ENCODE measurements at places on chromosomes 7 and 10. TPM values are rescaled to one million over a fixed set of nuclear protein-coding genes. Genes with fewer than 3 reads are reported as not detected.
A peak's percentile ranks its signal among the peaks of the same experiment; 100 is the strongest.

GNGT1 gene
- not detected for total RNA-seq

TMEM236 gene
- 0.07 TPM for total RNA-seq

GRCh38 chr7:46230990-46231305 lies 309.9 kb upstream of the IGFBP3 start:
- no peak for DNase-seq

- no peak for DNase-seq
Observed at GRCh38 chr7:142412551-142413193, 154.8 kb upstream of the PRSS58 start.

- DNase-seq, result peak; percentile 99
Observed at GRCh38 chr10:3740157-3740871, 44.7 kb downstream of the KLF6 start.

DNA sequence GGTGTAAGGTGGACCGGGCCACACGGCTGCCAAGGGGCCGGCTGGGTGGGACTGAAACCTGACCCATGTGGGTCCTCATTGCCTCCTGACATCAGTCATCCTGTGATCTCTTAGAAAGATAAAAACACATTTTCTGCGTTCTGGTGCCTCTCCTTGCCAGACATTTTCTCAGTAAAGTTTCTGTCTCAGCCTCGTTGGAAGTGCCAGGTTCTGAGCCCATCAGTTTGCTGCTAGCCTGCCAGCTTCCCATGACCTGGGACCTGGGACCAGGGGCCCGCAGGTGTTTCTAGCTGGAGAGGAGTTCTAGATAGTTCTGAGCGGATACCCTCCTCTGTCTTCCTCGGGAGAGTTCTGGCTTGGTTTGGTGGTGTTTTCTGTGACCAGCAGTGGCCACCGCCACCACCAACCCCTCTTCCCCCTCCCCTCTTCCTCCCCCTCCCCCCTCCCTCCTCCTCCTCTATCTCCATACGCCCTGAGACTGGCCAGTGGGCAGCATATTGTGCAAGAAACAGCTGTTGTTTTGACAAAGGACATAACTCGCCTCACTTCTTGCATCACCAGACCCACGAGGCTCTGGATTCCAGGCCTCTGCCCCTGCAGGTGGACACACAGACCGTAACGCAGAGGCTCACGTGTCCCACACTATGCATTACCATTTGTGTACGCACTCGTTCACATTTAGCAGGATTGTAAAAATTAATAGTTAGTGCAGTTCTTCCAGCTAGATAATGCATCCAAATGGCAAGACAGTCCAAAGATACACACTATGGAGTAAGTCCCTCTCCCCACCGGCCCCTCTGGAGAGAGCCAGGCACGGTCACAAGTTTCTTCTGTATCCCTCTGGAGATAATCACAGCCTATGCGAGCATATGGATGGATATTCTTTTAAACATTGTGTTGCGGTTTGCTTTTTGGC lies 94.6 kb downstream of the CUX1 start:
- DNase-seq, result peak; percentile 87

DNA sequence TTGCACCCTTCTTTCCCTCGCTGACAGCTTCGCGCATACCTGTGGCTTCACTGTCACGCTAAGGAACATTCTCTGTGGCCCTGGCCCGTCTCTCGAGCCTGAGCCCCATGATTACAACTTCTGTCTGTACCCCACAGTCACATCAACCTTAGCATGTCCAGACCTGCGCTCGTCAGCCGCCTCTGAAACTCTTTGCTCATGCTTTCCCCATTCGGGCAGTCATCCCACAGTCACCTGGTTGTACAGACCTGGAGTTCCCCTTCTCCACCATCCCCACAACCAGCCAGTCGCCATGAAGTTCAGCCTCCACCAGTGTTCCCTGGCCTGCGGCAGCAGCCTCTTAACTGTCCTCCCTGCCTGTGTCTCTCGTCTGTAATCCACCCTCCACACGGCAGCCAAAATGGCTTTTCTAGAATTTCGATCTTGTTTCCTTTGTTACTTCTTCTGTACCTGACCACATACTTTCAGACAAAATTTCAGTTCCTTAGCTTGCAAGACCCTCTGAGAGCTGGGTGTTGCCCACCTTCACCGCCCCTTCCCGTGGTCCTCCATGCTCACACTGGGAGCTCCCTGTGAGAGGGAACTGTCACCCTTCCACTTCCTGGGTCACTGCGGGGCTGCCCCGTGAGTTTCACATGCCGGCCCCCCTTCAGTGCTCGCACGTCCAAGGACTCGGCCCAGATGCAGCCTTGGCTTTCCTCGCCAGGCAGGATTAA lies 229.2 kb downstream of the CELF2 start:
- DNase-seq, result no peak

DNA sequence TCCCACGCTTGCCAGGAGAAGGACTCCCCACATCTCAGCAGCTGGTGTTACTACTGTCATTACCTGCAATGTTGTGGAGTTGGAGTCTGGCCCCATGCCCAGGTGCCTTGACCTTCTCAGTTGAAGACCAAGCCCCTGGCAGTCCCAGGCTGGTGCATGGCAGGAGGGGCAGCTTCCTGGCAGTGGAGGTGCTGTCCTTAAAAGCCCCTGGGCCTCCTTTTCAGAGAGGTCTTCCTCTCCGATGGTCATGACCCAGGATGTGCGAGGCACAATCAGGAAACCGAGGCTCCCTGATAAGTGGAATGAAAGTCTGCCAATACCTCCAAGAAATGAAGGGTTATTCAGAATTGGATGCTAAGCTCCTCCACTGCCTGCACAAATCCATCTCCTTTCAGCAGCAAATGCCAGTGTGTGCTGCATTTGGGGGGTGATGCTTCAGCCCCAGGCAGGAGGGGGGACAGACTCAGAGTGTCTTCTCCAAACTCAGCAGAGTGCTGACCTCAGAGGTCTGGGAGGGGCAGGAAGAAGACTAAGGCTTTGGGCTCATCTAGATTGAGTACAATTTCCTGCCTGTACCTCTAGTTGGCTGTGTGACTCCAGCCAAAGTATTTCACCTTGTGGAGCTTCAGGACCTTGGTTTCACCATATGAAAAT lies 97.0 kb upstream of the DDC start:
- no peak for DNase-seq

GALNT17 gene
- total RNA-seq, result 0.12 TPM

DNA sequence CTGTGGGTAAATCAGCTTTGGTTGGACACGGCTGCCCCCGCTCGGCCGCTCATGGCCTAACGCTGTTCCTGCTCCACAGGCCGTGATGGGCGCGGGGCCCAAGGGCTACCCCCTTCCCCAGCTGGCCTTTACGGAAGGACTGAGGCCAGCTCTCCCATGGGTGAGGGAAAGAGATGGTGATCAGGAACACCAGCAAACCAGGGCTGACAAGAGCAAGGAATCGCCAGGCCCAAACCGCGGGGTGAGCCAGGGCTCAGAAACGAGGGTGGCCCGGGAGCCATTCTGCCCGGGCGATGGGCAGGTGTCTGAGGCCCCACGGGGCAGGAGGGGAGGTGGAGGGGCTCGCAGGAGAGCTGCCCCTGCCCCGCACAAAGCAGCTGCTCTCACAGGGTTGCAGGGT lies 26.6 kb downstream of the GPER1 start:
- no peak for DNase-seq

DNA sequence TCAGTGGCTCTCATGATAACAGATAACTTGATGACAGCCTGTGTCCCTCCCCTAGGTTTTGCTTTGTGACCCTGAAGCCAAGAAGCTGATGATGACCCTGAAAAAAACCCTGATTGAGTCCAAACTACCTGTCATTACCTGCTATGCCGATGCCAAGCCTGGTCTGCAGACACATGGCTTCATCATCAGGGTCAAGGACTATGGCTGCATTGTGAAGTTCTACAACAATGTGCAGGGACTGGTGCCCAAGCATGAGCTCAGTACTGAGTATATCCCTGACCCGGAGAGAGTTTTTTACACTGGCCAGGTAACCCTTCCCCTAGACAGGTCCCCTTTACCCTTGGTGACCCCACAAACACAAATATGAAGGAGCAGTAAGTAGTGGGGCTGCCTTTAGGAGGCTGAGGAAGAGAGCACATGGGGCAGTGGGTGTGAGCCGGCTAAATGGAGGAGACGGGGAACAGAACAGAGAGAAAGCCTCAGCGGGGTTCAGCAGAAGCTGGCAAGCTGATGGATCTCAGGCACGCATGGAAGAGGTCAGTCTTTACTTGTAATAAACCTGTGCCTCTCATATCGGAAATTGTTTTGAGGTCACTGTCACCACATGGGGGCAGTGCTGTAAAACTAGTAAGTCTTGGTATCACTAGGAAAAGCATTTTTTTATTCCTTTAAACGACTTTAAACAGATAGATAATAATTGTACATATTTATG lies 20.2 kb downstream of the PDCD11 start:
- DNase-seq, result no peak

CALHM1 gene
- not detected for total RNA-seq

BTBD16 gene
- total RNA-seq, result 0.51 TPM

TSPAN15 gene
- total RNA-seq, result 26.4 TPM

DNA sequence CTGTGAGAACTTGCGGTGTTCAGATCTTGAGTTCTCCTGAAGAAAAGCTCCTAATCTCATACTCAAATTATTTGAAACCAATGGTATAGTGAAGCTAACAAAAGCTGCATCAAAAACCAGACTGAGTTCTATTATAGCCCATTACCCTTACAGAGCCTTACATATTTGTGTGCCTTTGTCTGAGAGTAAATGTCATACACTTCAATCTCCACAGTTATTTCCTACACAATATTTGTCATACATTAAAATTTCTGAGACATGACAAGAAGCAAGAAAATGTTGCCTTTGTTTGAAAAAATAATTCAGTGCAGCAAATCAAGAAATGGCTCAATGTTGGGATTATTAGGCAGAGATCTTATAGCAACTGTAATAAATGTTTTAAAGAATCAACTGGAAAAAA lies 776.1 kb upstream of the MBL2 start:
- no peak for DNase-seq

MMRN2 gene
- total RNA-seq, result 0.17 TPM

DNA sequence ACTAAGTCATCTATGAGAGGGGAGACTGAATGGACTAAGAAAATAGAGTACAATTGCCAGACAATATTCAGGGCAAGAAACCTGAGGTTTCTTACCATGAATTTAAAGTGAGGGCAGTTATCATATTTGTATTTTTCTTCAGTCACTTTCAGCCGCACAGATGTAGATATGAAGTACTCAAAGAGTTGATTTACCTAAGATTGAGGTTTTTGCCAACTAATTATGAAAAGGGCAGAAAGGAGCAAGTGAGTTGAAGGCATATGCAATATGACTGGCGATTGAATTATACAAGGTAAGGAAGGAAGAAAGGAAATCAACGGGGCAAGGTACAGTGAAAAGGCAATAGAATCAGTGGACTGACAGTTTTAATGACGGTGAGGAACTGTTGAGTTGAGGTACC lies 17.8 kb downstream of the CNOT4 start:
- DNase-seq, result no peak

DNA sequence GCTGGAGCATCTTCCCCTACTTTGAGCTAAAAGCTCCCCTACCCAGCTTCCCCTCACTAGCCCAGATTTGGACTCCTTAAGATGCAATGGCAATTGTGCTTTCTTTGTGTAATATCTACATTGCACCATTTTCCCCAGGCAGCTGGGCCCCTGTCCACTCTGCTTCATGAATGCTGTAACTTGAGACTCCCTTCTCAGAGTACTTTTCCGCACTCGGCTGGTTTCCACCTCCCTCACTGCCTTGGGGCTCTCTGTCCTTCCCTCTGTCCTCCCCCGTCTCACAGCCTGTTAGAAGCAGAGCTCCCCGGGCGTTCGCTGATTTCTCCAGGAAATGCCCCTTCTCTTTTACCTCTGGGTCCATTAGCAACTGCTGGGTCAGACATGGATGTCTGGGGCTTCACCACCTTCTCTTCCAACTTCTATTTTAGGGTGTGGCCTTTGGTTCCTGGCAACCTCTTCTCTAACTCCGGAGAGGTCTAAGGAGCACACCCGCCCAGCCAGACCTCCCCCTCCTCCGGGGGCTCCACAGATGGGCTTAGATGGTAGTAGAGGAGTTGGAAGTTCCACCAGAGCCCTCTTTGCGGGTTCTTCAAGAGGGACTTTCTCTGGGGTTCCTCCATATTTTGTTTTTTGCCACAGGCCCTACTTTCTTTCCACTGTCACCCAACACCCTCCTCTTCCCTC lies 2.9 kb upstream of the TMEM72 start:
- no peak for DNase-seq

DNA sequence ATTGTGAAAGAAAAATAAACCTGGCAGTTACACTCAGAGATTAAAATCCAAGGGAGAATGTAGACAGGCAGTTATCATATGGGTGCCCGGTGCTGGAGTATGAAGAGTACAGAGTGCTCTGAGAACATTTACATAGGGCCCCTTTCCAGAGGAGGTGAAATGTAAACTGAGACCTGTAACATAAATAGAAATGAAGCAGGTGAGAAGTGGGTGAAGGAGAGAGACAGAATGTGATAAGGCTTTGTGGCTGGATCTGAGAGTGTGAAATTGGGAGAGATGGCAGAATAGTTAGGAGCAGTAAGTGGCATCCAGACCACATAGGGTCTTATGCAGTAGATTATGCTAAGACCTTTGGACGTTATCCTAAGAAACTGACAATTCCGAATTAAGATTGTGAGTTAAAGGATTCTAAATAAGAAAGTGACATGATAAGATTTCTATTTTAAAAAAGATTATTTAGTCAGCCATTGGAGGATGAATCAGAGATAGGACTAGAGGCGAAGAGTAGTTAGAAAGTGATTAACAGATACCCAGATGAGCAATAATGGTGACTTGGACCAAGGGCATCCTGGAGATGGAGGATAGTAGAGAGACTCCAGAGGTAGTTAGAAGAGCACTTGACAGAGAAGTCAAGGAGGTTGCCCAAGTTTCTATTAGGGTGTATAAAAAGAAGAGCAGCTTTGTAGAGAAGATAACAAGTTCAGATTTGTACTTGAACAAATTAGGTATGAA lies 36.7 kb downstream of the DNAH11 start:
- DNase-seq, result no peak

DNA sequence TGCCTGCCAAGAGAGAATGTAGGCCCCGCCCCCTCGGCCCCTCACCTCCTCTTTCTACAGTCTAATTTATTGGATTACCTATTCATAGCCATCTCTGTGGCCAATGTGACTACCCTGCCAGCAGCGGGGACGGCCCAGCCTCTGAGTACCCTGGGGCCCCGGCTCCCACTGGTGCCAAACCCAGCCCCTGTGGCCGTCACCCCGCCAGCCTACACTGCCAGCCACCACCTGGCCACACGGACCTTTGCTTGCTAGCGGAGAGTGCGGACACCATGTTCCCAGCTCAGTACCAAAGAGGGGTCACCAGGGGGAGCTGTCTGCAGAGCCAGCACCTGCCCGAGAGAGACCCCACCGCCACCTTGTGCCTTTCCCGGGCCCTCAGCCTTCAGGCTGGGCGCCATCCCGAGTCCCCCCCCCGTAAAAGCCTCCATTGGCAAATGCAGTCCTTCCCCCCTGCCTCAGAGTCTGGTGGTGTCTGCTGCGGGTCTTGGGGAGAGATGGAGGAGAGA lies 511.1 kb downstream of the ZNF37A start:
- no peak for DNase-seq

- DNase-seq, result no peak
Observed at GRCh38 chr10:79353000-79353406, 5.7 kb downstream of the PPIF start.
